ENCODE measurements at places on chromosomes 2 and 18.

DNA sequence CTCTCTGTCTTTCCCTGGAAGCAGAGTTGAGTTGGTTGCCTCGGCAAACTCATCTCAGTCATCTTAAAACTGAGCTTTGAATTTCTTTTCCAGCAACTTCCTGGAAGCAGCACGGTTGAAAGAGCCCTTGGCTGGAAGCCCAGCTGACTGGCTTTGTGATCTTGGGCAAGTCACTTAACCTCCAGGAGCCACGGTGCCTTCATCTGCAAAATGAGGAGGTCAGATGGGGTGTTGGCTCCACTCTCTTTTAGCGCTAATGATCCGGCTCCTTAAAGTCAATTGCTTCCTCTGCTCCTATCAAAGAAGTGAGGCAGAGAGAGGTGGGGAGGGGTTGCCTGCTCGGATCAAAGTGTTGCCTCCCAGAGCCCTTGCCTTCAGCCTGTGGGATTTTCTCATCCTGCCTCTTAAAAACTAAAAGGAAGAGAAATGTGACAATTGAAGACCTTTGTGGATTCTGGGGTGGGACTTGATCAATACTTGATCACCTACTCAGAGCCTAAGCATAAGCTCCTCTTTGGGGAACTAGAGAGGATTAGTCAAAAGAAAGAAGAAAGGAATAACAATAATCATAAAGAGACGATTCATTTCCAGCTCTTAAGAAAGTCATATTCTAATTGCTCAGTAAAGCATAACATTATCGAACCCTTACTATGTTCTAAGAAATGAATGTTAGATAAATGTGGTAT lies 86.6 kb downstream of the MYCN start:
- no peak for DNase-seq

DNA sequence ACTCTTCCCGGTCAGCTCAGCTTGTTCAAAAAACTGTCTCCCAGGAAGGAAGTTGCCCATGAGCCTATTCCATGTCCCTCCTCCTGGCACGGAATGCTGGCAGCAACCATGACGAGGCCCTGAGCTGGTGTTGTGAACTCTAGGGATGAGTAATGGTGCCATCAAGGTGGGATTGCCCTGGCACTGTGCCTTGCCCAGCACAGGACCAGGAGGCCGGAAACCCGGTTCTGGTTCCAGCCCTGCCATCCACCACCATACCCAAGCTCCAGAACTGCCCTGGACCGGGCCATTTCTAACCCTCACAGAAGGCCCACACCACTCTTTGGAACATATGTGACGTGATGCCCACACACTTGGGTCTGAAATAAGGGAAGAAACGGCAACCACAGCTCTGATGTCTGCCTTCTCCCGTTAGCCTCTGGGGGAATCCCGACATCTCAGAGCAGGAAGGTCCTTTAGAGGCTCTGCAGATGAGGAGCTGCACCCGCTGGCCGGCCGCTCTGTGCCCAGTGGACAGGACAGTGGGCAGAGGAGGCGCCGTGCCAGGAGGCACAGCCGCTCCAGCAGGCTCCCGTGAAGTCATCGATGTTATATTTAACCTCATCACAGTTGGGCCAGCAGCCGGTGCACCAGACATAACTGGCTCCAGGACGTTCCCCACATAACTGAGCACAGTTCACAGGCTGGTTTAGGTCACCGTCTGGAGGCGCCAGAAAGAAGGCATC lies 462.1 kb upstream of the ID2 start:
- DNase-seq = no peak

DNA sequence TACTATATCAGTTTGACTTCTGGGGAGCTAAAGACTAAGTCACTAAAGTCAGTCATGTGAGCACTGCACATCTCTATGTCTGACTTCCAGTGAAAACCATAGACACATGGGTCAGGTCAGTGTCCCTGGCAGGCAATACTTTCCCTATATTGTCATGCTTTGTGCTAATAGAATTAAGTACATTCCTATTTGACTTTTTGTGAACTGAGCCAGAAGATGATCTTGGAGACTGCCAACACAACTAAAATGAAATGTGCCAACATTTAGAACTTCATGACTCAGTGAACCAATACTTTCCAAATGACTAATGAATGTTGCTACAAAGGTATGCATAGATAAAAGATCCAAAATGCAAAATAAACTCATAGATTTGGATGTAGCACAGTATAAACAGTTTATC lies 820.8 kb upstream of the FAM98A start:
- DNase-seq = no peak

- DNase-seq = no peak
Observed at GRCh38 chr18:47745227-47745626, 185.2 kb downstream of the SMAD2 start.

- peak; percentile 50 for DNase-seq
Observed at GRCh38 chr2:163670929-163671328, 64.9 kb downstream of the FIGN start.

- DNase-seq = no peak
Observed at GRCh38 chr2:50614056-50614455, 417.9 kb downstream of the NRXN1 start.

- no peak for DNase-seq
Observed at GRCh38 chr2:12730265-12730664, 13.5 kb downstream of the TRIB2 start.

- DNase-seq = no peak
Observed at GRCh38 chr2:61111708-61112107, 46.0 kb downstream of the SANBR start.

GRCh38 chr2:59791004-59791618 lies 762.3 kb downstream of the BCL11A start:
- DNase-seq = no peak

- no peak for DNase-seq
Observed at GRCh38 chr2:227000123-227000522, 163.9 kb downstream of the COL4A4 start.

- DNase-seq = no peak
Observed at GRCh38 chr2:179932786-179933185, 71.4 kb upstream of the ZNF385B start.

- DNase-seq = no peak
Observed at GRCh38 chr2:71534826-71535225, 81.5 kb downstream of the DYSF start.

- no peak for DNase-seq
Observed at GRCh38 chr18:51300912-51301311, 103.4 kb upstream of the MEX3C start.

GRCh38 chr2:31027549-31027948 lies 110.7 kb downstream of the GALNT14 start:
- DNase-seq = no peak

GRCh38 chr2:113685471-113685870 lies 58.4 kb downstream of the RABL2A start:
- DNase-seq = no peak

GRCh38 chr2:69077252-69077950 lies 64.4 kb downstream of the ANTXR1 start:
- no peak for DNase-seq

GRCh38 chr2:109649736-109650695 lies 35.9 kb downstream of the SOWAHC start:
- no peak for DNase-seq

GRCh38 chr2:193935114-193935513 lies 1721.9 kb upstream of the SLC39A10 start:
- no peak for DNase-seq

- no peak for DNase-seq
Observed at GRCh38 chr18:22813648-22814328, 119.3 kb upstream of the RBBP8 start.

GRCh38 chr2:149169656-149170055 lies 131.2 kb downstream of the LYPD6B start:
- no peak for DNase-seq

GRCh38 chr2:176106581-176107539 lies at the start of gene HOXD11:
Gene HOXD11 (plus strand): TSS chr2:176107280. CDS start chr2:176107356, 76 bp downstream.
- peak; percentile 72 for DNase-seq

- DNase-seq = no peak
Observed at GRCh38 chr2:106257830-106258229, 63.7 kb upstream of the UXS1 start.

DNA sequence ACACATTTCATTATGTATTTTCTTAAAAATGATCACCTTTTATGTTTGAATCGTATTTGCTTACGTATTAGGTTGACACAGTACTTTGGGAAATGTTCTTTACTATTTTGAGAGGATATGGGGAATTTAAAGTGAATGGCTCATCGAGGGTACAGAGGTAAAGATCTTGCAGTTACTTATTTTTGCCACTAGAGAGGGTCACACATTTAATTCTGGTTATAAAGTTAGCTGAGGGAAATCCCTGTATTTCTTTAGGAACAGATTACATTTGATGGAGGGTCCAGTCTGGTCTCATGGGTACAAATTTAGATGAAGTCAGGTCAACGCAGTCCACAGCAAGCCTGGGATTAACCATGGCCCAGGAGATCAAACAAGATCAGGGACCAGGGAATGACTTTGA lies 24.5 kb downstream of the DYNC2LI1 start:
- DNase-seq = no peak

DNA sequence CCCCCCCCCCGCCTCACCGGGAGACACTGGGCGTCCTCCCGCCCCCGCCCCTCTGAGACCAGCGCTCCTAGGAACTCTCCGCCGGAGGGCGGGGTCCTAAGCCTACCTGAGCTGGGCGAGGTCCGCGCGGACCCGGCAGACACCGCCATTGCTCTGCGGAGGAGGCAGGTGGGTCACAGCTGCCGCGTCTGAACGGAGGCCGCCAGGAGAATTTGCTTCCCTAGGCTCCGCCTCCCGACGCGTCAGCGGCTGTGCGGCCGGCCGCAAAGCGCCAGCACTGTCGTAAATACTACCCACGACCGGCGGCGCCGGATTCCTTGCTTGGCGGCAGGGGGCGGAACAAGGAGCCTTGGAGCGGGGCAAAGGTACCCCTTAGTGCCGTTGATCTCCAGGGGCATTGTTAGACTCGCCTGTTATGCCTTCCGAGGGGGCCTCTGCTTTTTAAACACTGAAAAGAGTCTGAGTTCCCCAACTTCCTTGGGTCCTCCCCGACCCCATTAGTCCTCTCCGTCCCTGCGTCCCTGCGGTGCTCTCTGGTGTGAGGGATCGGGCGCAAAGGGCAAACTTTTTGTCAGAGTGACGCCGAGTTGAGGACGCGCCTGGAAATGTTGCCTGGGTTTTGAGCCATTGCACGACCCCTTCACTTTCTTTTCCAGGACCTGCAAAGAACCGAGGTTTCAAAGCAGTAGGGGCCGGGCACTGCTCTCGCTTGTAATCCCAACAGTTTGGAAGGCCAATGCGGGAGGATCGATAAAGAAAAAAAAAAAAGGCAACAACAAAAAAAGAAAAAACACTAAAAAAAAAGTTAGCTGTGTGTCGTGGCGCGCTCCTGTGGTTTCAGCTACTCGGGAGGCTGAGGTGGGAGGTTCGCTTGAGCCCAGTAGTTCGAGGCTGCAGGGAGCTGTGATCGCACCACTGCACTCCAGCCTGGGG lies at the start of gene GGCX:
Gene GGCX, minus strand, starts transcription at position 214 of the 933 bp plus-strand sequence. Its CDS starts 65 bp downstream, at position 149.
- DNase-seq = peak; percentile 79

DNA sequence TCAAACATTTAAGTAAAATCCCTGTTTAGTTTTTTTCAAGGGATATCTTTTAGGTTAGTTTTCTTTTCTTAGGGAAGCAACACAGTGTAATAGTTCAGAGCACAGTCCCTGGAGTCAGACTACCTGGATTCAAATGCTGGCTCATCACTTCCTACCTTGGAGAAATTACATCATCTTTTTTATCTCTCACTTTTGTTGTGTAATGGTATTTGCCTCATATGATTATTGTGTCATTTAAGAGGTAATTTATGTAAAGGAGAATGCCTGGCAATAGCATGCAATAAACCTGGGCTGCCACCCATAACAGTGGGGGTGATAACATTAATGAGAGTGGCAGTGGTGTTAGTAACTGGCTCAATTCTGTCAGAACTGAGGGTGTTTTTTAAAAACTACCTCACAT lies 26.3 kb downstream of the ERLEC1 start:
- no peak for DNase-seq

DNA sequence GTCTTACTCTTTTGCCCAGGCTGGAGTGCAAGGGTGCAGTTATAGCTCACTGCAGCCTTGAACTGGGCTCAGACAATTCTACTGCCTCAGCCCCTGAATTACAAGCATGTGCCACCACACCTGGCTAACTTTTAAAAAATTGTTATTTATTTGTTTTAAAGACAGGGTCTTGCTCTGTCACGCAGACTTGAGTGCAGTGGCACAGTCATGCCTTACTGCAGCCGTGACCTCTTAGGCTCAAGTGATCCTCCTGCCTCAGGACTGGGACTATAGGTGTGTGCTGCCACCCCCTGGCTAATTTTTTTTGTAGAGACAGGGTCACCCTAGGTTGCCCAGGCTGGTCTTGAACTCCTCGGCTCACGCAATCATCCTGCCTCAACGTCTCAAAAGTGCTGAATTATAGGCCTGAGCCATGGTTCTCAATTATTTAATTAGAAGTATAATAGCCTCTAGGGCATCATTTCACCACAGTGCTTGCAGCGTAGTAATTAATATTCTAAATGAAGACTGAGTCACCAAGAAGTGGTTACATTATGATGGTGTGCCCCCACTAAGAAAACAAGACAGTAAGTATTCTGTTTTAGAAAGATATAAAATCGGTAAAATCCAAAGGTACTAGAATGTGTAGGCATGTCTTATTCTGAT lies 69.6 kb downstream of the EML4 start:
- no peak for DNase-seq

DNA sequence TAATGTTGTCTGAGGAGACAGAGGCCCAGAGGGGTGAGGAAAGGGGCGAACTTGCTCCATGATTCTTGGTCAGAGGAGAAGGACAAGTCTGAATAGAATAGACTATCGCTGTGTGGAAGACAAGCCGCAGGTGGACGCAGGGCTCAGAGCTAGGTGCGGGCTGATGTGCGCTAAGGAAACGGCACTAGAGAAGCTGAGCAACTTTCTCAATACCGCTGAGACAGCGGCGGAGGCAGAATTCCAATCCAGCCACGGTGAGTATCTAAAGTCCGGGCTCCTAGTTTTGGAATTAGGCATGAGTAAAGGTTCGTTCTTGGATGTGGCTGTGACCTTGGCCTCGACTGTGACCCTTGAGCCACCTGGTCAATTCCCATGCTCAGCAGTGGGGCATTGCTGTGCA lies 47.8 kb downstream of the CAPN13 start:
- DNase-seq = no peak

DNA sequence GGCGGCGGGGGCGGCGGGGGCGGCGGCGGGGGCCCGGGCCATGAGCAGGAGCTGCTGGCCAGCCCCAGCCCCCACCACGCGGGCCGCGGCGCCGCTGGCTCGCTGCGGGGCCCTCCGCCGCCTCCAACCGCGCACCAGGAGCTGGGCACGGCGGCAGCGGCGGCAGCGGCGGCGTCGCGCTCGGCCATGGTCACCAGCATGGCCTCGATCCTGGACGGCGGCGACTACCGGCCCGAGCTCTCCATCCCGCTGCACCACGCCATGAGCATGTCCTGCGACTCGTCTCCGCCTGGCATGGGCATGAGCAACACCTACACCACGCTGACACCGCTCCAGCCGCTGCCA lies 644 bp downstream of the ONECUT2 start:
- DNase-seq = no peak

DNA sequence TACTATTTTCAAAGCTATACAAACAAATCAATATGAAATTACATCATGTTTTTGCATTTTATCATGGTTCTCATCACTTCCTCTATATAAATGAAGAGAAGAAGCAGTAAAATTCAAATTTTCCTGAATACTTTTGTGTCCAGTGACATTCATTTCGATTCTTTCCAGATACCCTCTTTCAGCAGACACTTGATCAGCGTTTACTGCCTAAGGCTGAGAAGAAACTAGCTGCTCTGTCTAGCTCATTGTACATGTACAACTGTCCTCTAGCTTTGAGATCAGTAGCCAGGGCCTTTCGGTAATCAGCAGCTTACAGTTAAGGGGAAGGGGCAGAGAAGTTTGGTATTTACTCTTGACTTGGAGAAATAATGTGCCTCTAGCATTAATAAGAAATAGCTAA lies 4.8 kb downstream of the VRK2 start:
- no peak for DNase-seq

GRCh38 chr2:141311430-141311829 lies 819.4 kb downstream of the LRP1B start:
- no peak for DNase-seq
